ENCODE measurements at places on chromosomes 2 and 18.

- no peak for DNase-seq
Observed at GRCh38 chr2:233059797-233060500, at the start of gene INPP5D. INPP5D (plus strand) TSS chr2:233060342; CDS start chr2:233060479, 137 bp downstream.

DNA sequence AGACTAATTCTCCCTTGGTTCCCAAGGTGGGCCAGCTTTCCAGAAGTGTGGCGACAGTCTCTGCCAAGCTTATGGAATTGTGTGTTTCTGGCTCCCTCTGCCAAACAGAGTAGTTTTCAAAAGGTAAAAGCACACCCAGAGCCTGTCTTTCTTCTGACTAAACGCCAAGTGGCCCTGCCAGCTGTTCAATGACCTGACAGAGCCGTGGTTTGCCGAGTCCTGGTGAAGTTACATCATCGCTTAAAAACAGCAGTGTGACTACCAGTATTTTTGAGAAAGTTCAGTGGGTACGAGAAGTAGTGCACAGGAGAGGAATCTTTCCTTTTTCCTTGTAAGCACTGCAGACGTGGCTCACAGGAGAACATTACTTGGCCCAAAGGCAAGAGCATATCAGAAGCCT lies 1.9 kb downstream of the PER2 start:
- no peak for DNase-seq

- DNase-seq = no peak
Observed at GRCh38 chr18:13625843-13626543, 100.4 kb downstream of the FAM210A start.

GRCh38 chr2:1590596-1591460 lies 153.5 kb downstream of the PXDN start:
- no peak for DNase-seq

DNA sequence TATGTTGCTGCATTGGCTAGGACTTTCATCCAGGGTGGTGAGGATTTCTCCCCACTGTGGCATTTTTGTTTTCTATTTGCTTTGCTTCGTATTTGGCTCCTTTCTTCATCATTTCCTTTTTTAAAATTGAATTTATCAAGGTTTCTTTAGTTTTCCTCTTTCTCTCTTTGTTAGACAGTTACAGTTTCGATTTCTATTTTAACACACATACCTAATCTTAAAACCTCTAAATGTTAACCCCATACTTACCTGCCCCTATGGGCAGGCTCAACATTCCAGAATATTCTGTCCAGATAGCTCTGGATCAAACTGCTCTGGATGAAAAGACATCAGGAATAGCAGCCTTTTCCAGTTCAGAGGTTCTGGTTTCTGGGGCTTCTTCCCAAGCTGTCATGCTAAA lies 49.2 kb downstream of the DIPK1C start:
- DNase-seq = no peak

DNA sequence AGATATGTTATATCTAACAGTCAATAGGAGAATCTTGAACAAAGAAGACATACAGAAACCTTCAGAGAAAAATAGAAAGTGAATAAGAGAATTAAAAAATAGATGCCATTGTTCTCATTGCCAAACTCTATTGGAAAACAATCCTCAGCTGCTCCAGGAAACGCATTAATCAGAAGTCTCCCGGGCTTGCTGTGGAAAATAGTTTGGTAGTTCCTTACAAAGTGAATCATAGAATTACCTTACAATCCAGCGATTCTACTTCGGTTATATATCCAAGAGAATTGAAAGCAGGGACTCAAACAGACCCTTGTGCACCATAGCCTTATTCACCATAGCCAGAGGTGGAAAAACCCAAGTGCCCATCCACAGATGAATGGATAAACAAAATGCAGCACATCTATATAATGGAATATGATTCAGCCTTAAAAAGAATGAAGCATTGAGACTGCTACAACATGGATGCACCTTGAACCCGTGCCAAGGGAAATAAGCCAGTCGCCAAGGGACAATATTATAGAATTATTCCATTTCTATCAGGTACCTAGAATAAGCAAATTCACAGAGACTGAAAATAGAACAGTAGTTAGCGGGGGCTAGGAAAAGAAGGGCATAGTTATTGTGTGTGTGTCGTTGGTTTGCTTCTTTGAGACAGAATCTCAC lies 21.9 kb upstream of the CHRNA1 start:
- no peak for DNase-seq

- no peak for DNase-seq
Observed at GRCh38 chr2:27795093-27795834, 23.7 kb downstream of the MRPL33 start.

DNA sequence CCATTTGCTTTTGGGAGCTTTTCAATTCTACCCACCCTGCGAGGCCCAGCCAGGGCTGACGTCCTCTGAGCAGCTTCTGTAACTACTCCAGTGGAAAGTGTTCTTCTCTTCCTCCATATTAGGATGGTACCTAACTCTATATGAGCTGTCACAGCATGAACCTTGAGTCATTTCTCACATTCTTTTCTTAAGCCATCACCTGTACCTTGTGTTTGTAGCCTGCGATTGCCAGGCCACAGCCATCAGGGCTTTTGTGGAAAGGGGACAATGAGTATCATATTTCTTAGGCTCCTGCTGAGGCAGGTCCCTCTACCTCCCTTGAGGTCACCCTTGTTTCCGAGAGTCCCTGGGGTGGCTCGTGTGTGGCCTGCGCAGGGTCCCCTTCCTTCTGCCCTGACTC lies 144.5 kb upstream of the DLX2 start:
- no peak for DNase-seq

DNA sequence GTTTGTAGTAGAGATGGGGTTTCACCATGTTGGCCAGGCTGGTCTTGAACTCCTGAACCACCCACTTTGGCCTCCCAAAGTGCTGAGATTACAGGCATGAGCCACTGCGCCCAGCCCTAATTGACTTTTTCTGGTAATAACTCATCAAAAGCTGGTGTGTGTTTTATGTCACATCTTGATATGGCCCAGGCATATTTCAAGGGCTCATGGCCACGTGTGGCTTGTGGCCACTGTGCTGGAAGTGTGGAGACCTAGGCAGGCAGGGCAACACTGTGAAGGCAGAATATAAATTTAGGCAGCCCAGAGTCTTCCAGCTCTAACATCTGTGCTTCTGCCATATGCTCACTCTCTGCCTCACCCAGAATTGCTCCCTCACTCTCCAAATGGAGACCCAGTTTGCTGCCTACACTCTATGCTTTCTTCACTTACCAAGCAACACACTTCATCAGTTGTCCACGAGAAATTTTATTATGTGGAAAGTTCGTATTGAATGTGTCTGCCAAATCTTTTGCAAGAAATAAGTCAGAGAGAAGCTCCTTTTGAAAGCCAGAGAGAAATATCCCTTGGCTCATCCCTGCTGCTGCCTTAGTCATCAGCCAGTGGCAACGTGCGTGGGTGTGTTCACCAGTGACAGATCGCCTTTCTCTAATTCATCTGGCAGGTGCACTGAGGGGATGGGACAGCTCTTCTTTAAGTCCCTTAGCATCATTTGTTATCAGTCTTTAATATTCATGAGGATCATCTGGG lies 129.4 kb upstream of the CXCR4 start:
- no peak for DNase-seq

- DNase-seq = no peak
Observed at GRCh38 chr2:236809716-236810115, 240.1 kb downstream of the ACKR3 start.

GRCh38 chr18:78207942-78208341 lies 771.7 kb upstream of the SALL3 start:
- DNase-seq = no peak

DNA sequence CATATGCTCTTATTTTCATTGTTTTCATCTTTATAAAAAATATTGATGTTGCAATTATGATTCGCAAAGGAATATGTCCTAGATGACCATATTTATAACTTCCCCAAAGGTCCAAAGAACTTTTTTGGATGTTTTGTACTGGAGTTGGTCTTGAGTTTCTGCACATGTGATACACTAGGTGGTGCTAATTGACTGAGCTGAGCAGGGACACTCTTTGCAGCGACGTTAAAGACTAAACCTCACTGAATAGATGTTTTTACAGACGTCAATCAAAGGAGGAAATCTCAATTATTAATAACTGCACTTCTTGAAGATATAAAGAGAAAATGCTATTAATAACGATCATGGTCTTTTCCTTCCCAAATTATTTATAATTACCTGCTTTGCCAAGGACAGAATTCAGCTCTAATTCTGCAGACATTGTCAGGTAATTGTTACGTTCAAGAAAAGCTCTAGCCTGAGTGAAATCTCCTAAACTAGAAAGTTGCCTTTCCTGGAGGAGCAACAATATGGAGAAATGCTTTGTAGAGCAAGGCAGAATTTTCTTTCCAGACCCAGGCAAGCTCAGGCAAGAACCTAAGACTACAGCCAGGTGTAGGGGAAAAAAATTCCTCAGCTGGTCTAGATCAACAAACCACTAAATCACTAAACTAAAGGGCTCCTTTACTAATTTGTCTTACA lies 119.3 kb upstream of the RBBP8 start:
- no peak for DNase-seq

DNA sequence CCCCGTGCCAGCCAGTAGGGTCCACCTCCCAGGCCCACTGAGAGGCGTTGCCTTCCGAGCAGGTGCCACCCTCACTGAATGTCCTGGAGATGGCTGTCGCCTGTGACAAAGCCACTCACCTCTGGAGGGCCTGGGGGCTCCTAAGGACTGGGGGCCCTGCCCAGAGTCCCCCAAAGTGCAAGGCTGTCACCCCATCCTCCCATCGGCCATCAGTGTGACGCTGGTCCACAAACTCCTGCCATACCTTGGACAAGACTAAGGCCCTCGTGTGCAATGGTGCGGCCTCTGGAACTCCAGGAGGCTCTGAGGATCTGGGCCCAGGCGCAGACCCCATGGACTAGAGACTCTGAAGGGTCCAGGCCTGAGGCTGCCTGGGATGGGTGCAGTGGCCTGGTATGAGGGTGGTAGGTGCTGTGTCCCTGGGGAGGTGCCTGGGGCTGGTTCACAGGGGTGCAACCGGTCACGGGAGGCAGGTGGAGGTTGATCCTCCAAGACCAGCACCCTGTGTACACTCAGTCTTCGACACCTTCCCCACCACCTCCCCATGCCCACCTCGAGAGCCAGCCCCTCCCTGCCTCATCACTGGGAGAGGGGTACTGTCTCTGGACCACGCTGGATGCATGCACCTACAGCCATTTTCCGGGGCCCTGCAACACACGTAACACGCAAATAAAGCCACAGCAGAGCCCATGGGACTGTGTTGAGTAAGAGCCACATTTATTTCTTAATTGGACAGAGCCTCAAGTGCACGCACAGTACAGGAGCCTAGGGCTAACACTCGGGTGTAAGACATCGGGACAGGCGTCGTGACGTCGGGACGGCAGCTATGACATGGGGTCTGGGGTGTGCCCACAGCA lies 21.6 kb downstream of the AQP12A start:
- no peak for DNase-seq

GRCh38 chr2:240586919-240587800 lies 626 bp downstream of the CAPN10 start:
- DNase-seq = peak; percentile 23

GRCh38 chr18:3449512-3450011 lies 410 bp upstream of the TGIF1 start:
- peak; percentile 65 for DNase-seq

DNA sequence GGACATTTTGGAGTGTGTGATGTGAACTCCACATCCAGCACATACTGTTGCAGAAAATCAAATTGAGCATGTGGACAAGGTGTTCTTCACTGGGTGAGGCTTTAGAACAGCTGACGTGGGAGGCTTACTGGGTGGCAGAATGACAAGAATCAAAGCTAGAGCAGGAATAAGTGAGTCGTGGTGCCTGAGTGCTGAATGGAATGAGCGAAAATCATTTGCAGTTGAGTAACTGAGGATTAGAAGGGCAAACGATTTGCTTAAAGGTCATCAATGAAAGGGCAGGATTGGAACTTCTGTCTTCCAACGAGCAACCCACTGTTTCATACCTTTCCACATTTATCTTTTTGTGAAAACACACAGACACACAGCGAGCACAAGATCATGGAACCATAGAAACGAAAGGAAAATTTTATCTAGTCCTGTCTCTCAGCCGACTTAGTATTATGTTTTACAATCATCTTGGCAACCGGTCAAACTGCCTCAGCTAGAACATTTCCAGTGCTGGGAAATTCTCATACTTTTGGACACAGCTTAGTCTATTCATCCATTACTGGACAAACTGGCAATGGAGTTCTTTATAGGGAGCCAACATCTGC lies 7.2 kb upstream of the DAW1 start:
- no peak for DNase-seq

DNA sequence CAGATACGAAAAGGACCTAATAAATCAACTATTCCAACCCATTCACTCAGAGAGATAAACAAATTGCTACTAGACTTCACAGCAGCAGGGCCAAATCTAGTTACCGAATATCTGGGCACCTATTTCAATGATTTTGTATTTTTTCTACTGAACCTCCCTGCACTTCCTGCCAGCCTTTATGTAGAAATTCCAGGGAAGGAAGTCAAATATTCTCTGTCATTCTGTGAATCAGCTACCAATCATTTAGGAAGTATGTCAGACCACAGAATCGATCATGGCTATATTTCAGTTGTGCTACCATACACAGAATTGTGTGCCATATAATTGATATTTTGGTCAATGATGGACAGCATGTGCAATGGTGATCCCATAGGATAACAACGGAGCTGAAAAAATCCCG lies 109.6 kb upstream of the SPOPL start:
- DNase-seq = no peak

GRCh38 chr2:144493027-144493809 lies 26.7 kb downstream of the ZEB2 start:
- DNase-seq = no peak

GRCh38 chr2:188364033-188364630 lies 72.5 kb downstream of the GULP1 start:
- no peak for DNase-seq

DNA sequence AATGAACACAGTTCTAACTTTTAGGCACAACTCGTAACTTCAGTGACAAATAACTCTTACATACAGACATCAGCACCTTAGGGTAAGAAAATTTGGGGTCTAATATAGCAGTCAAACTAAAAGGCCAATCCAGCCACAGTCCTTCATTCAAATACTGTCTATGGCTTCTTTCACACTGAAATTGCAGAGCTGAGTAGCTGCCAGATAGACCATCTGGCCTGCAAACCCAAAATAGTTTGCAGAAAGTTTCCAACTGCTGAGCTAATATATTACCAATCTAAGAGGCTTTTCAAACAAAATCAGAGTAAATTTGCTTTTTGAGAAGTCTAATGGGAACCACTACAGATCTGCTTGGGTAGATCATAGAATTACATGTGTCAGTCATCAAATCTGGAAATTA lies 183.4 kb downstream of the GALR1 start:
- no peak for DNase-seq

- no peak for DNase-seq
Observed at GRCh38 chr2:201460532-201460931, 9.0 kb downstream of the STRADB start.

Data from activated CD8-positive, alpha-beta memory T cell treated with anti-CD3 and anti-CD28 coated beads for 48 hours (primary cell).